Activated naive CD8-positive, alpha-beta T cell treated with anti-CD3 and anti-CD28 coated beads, Interleukin-2, amount 50 U/mL, for 16 hours (primary cell): ENCODE measurements at places on chromosomes 16 and 17.

DNA sequence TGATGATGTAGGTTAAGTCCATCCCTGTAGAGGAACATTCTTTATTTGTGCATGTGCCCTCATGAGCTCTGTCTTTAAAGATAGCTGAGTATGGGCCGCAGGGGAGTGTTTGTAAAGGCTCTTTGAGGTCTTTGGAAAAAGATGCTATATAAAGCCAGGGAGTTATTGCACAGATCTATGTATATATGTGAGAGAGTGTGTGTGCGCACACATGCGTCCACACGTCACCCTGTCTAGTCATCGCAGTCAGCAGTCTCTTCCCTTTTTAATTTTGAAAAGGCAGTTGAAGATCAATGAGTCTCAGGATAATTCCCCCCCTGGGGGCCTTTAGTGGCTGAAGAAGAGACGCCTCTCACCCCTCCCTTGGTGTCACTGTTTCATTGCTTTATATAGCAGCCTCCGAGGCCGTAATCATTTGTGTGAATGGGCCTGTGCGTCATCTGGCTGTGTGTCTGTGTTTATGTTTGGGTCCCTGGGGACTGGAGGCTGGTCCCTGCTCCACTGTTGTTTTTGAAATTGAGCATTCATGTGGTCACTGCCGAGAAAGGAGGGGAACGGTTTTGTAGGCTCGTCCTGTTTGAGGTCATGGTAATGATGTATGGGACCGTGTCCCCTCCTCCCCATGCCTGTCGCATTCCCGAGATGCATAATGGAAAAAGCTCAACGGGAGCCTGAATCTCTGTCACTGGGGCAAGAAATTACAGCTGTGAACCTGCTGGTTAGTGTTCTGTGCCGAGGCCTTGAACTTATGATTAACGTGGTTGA, 143.9 kb downstream of the SNX29 start:
- no peak for DNase-seq

DNA sequence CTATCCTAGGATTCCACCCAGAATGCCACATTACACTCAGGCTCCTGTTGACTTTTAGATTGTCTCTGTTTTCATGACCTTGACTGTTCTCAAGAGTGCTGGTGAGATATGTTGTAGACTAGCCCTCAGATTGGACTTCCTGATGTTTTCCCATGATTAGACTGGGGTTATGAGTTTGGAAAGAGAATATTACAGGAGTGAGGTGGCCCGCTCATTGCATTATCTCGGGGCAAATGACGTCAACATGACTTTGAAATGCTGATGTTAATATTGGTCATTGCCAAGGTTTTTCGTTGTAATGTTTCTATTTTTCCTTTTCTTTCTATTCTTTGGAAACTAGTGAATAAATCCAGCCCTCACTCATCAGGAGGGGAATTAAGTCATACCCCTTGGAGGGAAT, 355.7 kb upstream of the MON1B start:
- DNase-seq = no peak

GRCh38 chr16:84635702-84636101, 12.6 kb upstream of the KLHL36 start:
- DNase-seq = no peak

DNA sequence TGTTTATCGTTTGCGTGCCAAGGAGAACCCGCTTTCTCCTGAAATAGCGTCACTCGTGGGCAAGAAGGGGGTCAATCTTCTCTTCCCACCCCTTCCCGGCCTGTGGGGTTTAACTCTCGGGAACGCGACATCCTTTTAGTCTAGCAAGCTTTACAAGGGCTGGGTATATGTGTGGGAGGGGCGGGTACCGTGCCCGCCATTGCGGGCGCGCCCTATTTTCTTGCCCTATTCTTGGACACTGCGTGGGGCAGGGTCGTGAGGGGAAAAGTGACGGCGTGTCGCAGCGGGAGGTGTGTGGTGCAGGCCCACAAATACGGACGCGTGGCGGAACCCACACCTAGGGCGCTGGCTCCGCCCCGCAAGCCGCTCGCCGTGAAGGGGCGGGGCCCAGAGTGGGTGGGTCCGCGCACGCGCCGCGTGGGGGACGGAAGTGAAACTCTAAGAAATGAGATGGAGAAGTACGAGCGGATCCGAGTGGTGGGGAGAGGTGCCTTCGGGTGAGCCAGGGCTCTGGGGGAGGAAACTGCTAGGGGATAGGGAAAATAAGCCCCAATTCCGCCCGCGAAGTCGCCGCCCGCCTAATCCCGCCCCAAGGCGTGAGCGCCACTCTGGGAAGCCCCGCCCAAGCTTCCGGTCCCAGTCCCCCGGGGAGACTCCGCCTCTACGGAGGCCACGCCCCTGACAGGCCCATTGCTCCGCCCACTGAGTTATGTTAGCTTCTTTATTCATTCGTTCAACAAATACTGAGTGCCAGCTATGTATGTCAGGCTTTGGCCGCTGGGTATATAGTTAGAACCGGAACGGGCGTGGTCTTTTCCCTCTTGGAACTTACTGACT, at the start of gene NEK8:
Gene NEK8 (plus strand): TSS at position 425 of the 837 bp plus-strand sequence. CDS start 26 bp downstream, at position 451.
- DNase-seq = peak; percentile 95

DNA sequence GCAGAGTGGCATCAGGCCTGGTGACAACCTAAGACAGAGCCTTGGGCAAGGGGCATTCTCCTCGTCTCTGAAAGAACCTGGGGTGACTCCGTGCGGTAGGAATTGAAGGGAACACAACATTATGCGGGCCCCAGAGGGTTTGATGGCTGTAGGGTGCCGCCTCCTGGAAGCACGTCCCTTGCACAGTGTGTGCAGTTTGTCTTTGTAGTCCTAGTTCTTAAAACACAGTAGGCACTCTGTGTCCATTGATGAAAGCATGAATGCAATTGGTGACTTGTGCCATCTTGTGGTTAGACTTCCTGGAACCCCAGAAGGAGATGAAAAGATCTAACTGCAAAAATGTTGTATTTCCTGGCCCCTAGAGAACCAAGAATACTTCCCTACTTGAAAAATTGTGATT, 279.8 kb downstream of the UTP18 start:
- DNase-seq = no peak

DNA sequence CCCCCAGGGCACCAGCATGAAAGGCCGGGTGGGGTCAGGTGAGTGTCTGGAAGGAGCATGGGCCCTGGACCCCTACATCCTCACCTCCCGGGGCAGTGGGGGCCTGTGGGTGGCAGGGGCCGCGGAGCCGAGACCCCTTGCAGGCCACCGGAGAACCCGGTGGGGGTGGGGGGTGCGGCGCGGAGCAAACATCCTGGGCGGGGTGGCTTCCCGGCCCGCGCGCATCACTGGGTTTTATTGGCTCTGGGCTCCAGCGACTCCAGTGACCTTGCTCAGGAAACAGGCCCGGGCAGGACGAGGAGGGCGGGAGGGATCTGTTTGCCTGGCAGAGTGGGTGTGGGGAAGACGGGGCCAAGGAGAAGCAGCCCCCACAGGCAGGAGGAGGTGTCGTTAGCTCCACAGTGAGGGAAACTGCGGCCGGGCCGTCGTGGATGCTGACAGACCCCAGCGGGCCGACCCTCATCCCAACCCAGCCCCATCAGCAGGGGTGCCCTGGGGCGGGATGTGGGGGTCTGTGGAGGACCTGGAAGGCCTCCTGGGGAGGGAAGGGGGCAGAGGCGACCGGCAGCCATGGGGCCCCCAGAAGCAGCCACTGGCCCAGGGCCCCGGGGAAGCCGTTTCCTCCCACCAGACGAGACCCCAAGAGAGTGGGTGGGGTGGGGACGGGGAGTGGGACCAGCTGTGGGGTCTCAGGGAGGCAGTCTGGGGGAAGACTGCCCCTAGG, 10.6 kb downstream of the SSTR5 start:
- no peak for DNase-seq

DNA sequence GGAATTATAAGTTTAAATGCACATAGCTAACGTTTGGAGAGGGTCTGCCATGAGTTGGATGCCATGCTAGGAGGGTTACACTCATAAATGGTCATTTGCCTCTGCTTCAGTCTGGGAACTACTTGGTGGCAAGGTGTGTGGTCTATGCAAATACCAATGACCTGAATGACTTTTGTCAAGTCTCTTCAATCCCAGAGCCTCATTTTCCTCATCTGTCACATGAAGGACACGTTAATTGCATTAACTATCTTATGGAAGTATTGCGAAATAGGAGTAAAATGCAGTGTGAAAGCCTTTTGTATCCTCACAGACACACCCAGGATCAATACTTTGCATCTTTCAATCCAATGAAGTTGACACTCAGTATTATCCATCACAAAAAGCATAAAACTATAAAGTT, 62.8 kb downstream of the CDK5R1 start:
- DNase-seq = no peak

- no peak for DNase-seq
Observed at GRCh38 chr17:29619251-29619650, 3.5 kb downstream of the CORO6 start.

DNA sequence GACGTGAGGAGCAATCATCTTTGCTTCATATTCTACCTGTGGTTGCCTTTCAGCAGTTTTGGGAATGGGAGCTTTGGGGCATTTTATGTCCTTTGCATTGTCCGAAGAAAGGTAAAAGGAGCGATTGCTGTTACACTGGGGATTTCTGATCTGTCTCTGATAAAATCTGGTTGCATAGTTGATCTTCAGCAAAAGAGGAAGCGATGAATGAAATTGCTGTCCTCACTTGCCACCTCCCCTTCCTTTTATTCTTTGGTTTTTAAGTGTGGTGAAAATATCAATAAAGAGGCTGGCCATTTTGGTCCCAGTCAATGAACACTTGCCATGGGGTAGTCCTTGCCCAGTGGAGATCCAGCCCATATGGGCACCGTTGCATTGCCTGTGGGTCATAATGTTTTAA, 236.8 kb downstream of the MSI2 start:
- DNase-seq = no peak

GRCh38 chr17:549177-550040, 165.2 kb downstream of the VPS53 start:
- DNase-seq = no peak

DNA sequence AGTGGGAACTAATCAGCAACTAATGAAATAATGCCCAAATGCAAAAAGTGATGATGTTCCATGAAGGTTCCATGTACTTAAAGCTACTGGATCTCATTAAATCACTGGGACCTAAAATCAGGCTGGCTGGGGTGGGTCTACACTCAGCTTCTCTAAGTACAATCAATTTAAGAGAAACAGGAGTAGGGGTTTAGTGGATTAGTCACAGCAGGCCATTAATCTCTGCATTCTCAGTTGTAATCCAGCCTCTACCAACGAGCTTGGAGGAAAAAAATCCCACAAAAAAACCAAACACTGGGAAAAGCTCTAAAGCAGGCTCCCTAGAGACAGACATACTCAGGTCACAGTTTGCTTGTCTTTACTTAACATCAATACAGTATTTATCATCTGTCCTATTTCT, 15.0 kb downstream of the CA10 start:
- no peak for DNase-seq

- DNase-seq = no peak
Observed at GRCh38 chr16:22734368-22734767, 79.6 kb upstream of the HS3ST2 start.

GRCh38 chr16:12527071-12527470, 276.6 kb downstream of the CPPED1 start:
- no peak for DNase-seq

- DNase-seq = no peak
Observed at GRCh38 chr16:49280841-49281371, 732 bp downstream of the CBLN1 start.

- DNase-seq = no peak
Observed at GRCh38 chr17:57750109-57750871, 5.2 kb upstream of the CCDC182 start.

DNA sequence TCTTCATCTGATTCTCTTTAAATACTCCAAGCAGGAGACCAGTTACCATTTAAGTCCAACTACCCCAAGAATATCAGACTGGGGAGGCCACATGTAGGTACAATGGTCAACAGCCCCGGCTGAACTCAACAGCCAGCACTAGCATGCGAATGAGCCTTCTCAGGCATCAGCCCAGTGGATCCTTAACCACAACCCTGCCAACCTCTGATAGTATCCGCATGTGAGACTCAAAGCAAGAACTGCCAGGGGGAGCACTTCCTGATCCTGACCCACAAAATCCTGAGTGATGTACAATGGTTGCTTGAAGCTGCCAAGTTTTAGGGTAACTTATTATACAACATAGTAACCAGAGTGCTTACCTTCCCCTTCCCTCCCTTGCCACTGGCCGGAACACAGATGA, 4.0 kb downstream of the PYY start:
- DNase-seq = no peak

- DNase-seq = no peak
Observed at GRCh38 chr17:49645654-49646053, 32.2 kb downstream of the SPOP start.

DNA sequence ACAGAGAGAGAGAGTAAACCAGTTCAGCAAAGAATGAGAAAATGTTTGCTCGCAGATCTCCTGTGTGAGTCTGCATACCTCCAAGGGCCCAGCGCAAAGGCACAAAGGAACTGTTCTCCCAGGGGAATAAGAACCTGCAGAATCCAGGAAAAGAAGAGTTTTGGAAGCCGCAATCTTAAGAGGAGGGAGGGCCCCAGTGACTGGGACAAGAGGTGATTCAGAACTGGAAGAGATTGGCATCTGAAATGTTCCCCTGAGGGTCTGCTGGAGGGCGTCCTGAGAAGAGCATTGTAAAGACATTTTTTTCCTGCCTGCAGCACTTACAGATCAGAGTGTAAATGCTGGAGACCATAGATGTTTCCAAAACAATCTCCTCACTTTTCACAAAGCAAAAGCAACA, 6.1 kb downstream of the ATMIN start:
- no peak for DNase-seq

DNA sequence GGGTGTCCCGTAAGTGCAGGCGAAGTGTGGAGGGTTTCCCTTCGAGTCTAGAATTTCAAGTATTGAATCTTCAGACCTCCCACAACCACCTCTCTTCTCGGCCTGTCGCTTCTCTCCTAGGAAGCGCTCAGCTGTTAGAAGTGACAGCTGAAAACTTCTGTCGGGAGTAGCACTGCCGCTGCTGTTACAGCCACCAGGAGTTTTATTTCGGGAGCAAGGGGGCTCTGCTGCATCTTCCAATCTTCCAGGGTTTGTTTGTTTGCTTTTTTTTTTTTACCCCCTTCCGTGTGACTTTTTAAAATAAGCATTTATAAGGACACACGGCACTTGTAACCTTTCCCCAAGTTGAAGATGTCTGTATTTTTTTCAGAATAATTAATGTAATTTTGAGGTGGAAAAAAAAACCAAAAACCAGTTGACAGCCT, 767 bp downstream of the RPS6KB1 start:
- DNase-seq = no peak

GRCh38 chr16:473046-474043, 47.9 kb downstream of the RAB11FIP3 start:
- DNase-seq = no peak

DNA sequence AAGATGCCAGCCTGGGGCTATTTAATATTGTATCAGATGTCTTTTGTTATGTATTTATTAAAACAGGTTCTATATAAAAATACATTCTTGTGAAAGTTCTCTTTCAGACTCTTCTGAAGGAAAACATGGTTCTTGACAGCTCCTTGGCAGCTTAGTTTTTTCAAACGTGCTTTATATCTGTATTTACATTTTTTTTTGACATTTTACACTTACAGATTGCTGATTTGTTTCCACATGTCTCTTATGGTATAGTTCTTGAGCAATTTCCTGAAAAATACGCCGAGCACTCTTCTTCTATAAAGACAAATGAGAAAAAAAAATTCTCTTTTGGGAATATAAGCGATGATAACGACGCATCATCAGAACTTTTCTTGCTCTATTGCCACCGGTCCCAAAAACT, 9.5 kb downstream of the IGSF6 start:
- DNase-seq = no peak
